ENCODE measurements at places on chromosomes 13 and 19.

DNA sequence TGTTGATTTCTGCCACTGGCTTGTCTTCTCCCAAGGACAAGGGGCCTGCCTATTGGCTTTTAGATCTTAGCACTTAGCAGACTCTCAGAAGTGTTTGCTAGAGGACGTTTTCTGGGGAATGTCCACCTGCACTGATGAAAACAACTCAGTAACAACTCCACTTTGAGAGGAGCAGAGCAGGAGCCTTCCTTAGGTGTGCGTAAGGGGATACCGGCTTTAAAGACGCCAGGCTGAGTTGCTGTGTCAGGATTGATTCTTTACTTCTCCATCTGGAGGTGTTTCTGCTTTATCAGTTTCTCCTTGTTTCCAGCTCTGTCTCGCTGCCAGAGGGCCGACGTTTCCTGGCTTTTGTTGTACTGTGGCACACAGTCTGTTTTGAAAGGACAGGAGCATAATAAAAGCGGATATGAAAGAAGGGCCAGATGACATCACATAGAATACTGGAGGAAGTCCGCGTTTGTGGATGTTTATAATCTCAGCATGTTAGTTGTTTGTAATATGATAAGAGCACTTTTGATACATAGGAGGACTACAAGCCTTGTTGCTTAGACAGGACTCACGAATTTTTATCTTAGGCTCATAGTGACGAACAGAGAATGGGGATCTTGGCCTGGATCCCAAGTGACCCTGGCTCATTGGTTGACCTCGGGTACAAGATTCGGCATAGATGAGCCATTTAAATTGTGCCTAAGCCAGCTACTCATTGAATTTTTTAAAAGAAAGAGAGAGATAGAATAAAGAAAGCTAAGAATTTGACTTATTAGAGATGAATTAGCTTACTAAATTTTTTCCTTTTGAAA is 34.6 kb downstream of the COL4A2 start:
- DNase-seq: no peak

DNA sequence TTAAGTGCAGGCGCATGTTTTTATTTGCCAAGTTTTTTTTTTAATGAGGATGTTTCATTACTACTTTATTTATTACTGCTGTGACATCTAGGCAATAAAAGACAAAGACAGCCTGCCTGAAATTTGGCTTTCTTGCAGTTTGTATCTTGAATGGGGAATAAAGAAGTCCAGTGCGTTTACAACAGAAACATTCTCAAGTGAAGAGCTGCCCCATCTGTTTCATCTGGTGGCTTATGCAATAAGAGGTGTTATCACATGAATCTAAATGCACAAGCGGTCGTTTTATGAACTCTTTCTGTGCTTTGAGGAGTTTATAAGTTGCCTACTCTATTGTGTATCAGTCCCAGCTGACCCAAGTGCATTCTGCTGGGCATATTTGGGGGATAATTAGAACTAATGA is 12.6 kb upstream of the MAB21L1 start:
- DNase-seq: no peak

GRCh38 chr13:110629735-110630134 is 14.4 kb downstream of the NAXD start:
- no peak for DNase-seq

DNA sequence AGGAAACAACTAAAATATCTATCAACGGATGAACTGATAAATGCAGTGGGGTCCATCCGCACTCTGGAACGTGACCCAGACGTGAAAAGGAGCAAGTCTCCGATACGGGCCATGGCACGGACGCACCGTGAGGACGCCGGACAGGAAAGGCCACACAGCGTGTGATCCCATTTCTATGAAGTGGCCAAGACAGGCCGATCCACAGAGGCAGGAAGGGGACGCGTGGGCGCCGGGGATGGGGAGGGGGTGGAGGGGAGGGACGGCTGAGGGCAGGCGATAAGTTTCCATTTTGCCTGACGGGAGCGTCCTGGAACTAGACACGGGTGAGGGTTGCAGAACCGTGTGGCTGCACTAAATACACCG is 13.8 kb downstream of the SHC2 start:
- DNase-seq: no peak

Data from fibroblast of upper back skin (primary cell).